ENCODE measurements at places on chromosomes 16 and 17.

DNA sequence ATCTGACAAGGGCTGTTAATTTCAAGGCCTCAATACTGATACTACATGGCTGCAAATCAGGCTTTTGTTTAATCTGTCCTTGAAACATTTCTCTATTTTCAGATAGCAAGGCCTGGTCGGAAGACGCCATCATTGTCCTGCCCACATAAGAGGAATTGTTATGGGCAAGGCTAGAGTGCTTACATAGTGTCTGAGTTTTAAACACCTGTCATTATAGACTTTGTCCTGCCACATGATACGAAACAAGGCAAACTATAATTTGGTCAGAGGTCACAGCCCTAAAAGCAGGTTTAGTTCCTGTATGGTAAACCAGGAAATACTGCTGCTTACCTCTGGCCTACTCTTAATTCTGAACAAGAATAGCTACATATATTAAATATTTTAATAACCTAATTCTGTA, 104.4 kb downstream of the SSH2 start:
- no peak for DNase-seq

DNA sequence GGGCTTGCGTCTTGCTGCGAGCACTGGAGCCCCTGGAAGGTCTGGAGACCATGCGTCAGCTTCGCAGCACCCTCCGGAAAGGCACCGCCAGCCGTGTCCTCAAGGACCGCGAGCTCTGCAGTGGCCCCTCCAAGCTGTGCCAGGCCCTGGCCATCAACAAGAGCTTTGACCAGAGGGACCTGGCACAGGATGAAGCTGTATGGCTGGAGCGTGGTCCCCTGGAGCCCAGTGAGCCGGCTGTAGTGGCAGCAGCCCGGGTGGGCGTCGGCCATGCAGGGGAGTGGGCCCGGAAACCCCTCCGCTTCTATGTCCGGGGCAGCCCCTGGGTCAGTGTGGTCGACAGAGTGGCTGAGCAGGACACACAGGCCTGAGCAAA, 7.4 kb downstream of the MPG start:
- no peak for DNase-seq

GRCh38 chr17:53150101-53150698, 672.5 kb upstream of the KIF2B start:
- no peak for DNase-seq

DNA sequence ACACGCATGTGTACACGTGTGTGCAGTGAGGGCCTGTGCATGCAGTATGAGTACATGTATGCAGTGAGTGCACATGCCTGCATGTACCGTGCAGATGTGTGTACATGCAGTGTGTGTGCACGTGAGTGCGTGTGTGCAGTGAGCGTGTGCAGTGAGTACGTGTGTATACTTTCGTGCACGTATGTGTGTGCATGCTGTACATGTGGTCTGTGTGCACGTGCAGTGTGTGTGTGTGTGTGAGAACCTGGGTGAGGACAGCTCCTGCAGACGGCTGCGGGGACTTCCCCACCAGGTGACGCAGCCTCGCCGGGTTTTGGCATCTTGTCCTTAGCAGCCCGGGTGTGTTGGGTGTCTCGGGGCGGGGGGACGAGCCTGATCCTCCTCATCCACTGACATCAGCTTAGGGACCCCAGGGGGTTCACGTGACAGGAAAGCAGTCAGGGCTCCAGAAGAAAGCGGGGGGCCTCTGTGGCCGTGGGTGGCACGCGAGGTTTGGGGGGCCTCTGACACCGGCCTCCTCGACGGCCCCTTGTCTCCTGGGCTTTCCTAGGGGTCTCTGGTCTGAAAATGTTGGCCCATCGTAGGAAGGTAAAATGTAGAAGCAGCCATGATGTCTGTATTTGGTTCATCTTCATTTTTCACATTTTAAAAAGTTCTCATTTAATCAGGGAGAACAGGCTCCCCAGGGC, 119.6 kb upstream of the ZNF750 start:
- no peak for DNase-seq

DNA sequence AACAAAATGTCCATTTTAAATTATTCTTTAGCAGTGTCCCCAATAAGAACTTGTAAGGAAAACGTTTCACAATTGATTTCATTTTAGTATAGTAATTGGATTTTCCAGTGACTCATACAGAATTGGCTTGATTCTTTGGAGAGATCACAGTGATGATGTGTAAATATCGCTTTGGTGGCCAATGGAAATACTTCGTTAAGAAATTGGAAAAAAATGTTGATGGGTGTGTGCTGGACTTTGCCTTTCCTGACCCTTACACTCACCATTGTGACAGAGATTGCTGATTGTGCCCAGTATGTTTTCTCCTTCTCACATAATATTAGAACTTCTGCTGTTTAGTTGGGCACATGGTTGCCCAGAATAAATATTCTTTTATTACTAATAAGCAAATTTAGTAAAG, 7.4 kb upstream of the EFCAB13 start:
- no peak for DNase-seq

- no peak for DNase-seq
Measured at GRCh38 chr16:53545433-53545832, 42.4 kb upstream of the AKTIP start.

DNA sequence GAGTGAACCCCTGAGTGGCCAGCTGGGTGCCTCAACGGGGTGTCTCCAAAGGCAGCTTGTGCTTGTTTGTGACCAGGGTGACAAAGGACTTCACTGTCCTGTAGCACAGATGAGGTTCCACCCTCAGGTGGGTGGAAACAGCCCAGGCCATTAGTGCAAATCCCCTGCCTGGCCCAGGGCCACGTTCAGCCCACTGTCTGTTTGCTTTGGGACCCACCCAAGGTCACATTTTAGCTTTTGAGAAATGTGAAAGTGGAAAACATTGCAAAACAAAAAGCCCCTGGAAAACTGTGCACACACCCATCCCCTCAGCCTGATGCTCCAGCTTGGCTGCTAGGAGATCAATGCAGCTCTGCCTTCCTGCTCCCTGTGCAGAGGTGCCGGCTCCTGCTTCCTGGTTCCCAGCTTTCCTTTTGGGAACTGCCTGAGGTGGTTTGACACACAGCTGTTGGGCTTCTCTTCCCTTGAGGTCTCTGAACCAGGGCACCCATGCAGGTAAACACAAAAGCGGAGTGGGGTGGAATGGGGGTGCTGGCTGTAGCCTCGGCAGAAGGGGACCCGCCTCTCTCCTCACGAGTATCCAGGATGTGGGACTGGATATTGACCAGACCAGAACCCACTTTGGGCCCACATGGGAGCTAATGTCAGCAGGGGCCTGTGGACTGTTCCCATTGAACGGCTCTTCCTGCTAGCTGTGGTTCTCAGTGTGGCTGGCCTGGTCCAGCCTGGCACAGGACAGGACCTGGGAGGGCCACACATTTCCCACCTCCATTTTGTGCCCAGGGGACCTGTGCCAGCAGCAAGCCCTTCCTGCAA, 7.9 kb upstream of the SPHK1 start:
- DNase-seq: no peak

- no peak for DNase-seq
Measured at GRCh38 chr16:83901101-83901500, 2.2 kb downstream of the MLYCD start.

GRCh38 chr16:65574326-65574966, 452.6 kb upstream of the CDH11 start:
- no peak for DNase-seq

DNA sequence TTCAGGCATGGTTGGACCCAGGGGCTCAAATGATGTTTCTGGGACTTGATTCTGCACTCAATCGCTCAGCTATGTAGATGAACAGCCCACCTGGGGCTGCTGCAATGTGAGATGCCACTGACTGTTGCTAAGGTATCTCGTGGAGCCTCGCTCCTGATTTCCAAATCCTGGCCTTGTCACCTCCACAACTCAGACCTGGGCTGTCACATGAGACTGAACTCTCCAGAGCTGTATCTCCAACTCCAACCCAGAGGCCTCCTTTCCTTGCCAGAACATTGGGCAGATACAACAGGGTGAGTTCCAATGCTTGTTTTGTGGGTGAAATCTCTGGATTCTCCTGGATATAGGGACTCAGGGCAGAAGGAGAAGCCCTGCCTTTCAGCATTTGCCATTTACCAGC, 79.5 kb downstream of the GNAO1 start:
- no peak for DNase-seq

DNA sequence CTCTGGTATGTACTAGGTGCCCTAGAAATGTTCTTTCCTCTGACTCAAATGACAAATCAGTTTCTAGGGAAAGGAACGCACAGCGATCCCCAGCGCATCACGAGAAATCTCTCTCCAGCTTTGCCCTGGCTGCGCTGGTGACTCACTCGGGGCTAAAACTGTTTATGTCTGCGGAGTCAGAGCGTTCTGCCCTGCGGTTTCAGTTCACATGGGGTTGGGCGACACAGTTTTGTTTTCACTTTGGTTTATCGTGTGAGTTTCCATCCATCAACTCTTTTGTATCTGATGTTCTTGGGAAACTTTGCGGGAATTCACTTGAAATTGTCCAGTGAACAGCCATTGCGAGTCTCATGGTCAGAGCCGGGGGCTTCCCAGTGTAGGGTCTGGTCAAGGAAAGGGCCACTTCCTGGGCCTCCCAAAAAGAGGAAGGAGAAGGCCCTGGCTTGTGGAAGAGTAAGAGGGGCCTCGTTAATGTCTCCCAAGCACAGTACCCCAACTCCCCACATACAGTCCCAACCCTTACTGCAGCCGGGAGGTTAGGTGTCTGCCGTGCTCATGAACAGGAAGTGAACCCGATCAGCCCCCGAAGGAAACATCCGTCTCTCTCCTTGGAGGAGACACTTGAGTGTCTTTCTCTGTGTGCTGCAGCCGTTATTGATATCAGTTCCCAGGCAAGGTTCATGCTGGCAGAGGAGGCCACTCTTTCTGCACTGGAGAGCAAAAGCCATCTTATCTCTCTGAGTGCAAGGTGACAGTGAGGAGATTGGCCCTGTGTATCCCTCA, 643.2 kb downstream of the WWOX start:
- no peak for DNase-seq

DNA sequence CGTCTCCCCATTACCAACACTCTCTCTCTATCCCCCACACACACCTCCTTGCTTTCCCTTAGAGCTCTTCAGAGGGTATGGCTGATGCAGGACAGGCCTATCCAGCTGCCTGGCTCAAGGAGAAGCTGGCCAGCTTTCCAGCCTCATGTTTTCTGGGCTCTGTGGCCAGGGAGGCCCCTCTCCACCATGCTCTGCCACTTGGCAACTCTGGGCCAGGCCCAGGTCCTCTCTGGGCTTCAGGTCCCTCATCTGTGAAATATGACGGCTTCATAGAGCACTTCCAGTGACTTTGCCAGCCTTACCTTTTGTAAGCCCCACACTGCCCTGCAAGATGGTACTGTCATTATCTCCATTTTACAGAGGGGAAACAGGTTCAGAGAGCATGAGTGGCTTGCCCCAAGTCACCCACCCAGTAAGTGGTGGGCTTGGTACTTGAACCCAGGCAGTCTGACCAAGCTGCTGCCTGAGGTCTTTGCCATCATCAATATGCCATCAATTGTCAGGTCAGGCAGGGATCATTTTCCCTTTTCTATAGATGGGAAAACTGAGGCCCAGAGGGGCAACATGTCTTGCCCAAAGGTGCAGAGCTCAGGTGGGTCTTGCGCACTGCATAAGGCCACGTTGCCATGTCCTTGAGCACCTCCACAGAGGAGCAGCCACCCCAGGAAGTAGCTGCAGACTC, 548 bp upstream of the ADGRG5 start:
- no peak for DNase-seq

DNA sequence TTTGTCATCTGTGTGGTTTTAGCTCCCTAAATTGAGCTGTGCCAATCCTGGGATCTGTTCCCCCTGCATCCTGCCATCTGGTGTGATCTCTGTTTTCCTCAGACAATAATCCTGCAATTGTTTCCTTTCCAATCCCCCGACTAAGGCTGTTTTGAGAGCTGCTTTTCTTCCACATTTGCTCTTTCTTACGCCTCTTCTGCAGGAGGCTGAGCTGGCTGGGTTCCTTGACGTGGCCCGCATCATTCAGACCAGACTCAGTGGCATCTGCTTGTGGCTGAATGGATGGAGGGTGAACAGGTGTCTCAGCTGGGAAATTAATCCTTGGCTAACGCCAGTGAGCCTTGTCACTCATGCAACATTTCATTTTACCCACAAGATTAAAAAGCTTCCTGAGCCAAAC, 9.8 kb upstream of the MED9 start:
- no peak for DNase-seq

DNA sequence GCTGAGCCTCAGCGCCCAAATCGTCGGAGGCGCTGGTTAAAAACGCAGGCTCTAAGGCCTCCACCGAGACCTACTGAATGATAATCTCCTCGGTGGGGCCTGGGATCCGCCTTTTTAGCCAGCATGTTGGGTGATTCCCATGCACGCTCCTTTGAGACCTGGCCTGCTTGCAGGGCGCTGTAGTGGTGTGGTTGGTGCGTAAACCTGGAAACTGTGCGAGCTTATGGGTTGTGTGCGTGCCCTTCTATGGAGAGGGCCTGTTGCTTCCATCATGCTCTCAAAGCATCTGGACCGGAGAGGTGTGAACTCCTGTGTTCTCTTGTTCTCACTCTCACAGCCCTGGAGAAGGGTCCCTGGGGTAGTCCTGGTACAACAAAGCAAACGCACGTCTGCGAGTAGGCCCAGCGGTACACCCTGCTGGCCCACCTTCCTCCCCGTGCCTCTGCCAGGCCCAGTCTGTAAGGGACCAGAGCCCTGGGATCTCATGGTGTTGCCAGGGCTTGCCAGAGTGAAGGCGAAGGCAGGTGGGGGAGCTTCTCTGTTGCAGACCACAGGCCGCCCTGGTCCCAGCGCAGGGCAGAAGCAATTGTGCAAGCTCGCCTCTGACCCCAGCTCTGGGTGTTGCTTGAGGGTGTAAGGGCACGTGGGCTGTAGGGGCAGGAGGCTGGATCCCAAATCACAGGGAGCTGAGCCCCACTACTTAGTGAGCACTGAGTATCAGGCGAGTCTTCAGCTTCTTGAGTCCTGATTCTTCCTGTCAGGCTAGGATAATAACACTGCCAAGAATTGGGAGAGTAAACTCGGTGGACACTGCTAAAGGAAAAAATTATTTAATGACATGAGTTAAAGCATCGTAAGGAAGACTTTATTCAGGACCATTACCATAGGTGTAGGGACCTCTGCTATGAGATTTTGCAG, 879 bp upstream of the LRRC75A start:
- DNase-seq: no peak

DNA sequence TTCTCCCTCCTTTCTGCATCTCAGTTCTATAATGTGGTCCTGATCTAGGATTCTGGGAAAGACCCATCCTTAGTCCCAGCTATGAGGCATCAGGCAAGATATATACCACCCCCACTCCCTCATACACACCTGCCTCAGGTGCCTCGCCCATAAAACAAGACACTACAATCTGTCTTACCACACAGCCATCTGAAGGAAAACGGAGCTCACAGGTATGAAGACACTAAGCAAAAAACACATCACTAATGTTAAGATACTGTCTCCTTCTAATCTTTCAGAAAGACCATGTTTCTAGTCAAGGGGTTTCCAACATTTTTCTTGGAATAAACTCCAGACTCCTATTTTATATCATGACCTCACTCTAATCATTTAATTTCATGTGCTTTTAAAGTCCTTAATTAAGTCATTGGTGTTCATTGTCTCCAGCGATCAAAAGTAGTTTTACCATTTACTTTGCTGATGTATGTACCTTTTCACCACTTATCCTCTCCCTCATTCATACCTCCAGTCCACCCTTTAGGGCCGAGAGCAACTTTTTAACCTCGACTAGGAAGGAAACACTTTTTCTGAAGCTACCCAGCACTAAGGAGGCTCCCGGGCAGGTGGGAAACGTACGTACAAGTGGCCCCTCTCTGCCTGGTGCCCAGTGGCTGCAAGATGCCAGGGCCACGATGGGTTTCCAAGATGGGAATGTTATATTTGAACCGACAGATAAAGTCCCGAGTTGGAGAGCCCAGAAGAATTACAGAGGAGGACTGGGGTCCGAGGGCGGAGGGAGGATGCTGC, 979 bp downstream of the MAP3K14 start:
- no peak for DNase-seq

- DNase-seq: no peak
Measured at GRCh38 chr16:424033-424622, 1.3 kb upstream of the RAB11FIP3 start.

- DNase-seq: no peak
Measured at GRCh38 chr17:76868176-76868668, at the start of gene MGAT5B. TSS of gene MGAT5B (plus strand) at chr17:76868404. CDS start at chr17:76869030, 626 bp downstream.

Data from SIG-M5 (cell line).